Naive B cell (primary cell): ENCODE measurements at places on chromosomes 2 and 18.

GRCh38 chr2:86038291-86039081 lies 67.2 kb downstream of the POLR1A start:
- peaks cover 14% of the 10 kb centered on the region for H3K36me3 ChIP-seq
- peak overlapping the region; percentile 100 for H3K27ac ChIP-seq
- DNase-seq: peak; percentile 57
- peaks cover 74% of the 10 kb centered on the region for H3K4me1 ChIP-seq
- H3K4me3 ChIP-seq: no peak overlapping the region

GRCh38 chr2:241762933-241763369 lies 13.7 kb upstream of the GAL3ST2 start:
- no peak overlapping the region for H3K27ac ChIP-seq
- no peak overlapping the region for H3K4me3 ChIP-seq
- peaks cover 11% of the 10 kb centered on the region for H3K4me1 ChIP-seq
- no peaks in the 10 kb centered on the region for H3K27me3 ChIP-seq
- peaks cover 8% of the 10 kb centered on the region for H3K36me3 ChIP-seq

DNA sequence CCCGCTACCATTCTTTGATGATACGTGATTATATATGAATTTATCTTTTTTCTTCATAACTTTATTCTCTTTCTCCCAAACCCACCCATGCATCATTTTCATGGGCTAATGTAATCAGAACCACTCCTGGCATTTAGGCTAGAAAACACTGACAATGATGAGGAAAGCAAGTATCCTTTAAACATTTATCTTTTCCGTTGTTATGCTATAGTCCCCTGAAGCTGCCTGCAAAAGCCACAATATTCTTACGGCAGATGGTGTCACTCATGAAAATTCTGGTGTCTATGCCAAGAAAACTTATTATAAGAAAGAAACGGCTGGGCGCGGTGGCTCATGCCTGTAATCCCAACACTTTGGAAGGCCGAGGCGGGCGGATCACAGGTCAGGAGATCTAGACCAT lies 221.8 kb upstream of the CTAGE1 start:
- no peaks in the 10 kb centered on the region for H3K4me1 ChIP-seq
- H3K4me3 ChIP-seq: no peak overlapping the region
- DNase-seq: no peak
- no peak overlapping the region for H3K27ac ChIP-seq

- no peak overlapping the region for H3K4me3 ChIP-seq
- H3K36me3 ChIP-seq: no peaks in the 10 kb centered on the region
- no peaks in the 10 kb centered on the region for H3K4me1 ChIP-seq
Observed at GRCh38 chr2:216343221-216343980, 28.9 kb downstream of the MARCHF4 start.

- H3K27me3 ChIP-seq: peaks cover 34% of the 10 kb centered on the region
- no peak overlapping the region for H3K4me3 ChIP-seq
- H3K27ac ChIP-seq: no peak overlapping the region
- no peaks in the 10 kb centered on the region for H3K4me1 ChIP-seq
- H3K36me3 ChIP-seq: no peaks in the 10 kb centered on the region
Observed at GRCh38 chr2:237234268-237234667, 148.6 kb downstream of the COPS8 start.

- H3K4me1 ChIP-seq: peaks cover 24% of the 10 kb centered on the region
- peak overlapping the region; percentile 18 for H3K4me3 ChIP-seq
- peak; percentile 37 for DNase-seq
- H3K36me3 ChIP-seq: no peaks in the 10 kb centered on the region
Observed at GRCh38 chr2:37349231-37349860, 4.9 kb downstream of the QPCT start.

DNA sequence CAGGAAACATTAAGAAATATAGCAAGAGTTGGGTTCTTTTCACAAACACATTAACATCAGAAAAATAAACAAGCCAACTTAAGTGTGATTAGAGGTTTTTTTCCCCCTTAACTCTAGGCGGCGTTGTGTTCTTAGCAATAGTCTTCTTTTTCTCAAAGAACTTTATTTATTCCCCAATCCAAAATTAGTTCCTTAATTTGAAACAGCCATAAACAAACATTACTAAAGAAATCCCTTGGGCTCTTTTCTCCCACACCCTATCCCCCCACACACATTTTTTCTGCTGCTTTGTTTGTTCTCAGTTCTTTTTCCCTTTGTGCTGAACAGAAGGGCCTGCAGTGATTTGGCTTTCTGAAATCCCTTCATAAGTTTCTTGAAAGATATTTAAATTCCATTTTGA lies 13.2 kb upstream of the MYO1B start:
- H3K4me1 ChIP-seq: no peaks in the 10 kb centered on the region
- no peak for DNase-seq
- H3K36me3 ChIP-seq: no peaks in the 10 kb centered on the region
- H3K4me3 ChIP-seq: no peak overlapping the region
- peaks cover 1% of the 10 kb centered on the region for H3K27me3 ChIP-seq

- H3K27me3 ChIP-seq: no peaks in the 10 kb centered on the region
- no peak overlapping the region for H3K27ac ChIP-seq
- no peak for DNase-seq
- no peaks in the 10 kb centered on the region for H3K4me1 ChIP-seq
- H3K36me3 ChIP-seq: no peaks in the 10 kb centered on the region
Observed at GRCh38 chr2:186891185-186891621, 42.2 kb upstream of the ZSWIM2 start.

GRCh38 chr2:138237667-138238384 lies 263.7 kb upstream of the SPOPL start:
- H3K36me3 ChIP-seq: no peaks in the 10 kb centered on the region
- H3K4me1 ChIP-seq: peaks cover 2% of the 10 kb centered on the region
- no peak overlapping the region for H3K27ac ChIP-seq
- H3K27me3 ChIP-seq: no peaks in the 10 kb centered on the region

DNA sequence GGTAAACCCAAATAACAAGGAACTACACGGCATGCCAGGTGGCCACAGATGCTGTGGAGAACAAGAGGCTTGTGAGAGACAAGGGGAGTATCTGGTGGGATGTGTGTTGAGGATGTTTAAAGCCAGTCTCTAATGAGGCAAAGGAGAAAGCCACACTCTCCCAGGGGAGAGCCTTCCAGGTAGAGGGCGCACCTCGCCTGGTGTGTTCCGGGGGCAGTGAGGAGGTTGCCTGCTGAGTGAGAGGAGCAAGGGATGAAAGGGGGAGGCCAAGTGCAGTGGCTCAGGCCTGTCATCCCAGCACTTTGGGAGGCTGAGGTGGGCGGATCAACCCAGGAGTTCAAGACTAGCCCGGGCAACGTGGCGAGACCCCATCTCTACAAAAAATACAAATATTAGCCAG lies 16.2 kb downstream of the SAG start:
- H3K27ac ChIP-seq: peak overlapping the region; percentile 87
- no peaks in the 10 kb centered on the region for H3K27me3 ChIP-seq

GRCh38 chr18:63213331-63213900 lies 106.2 kb downstream of the BCL2 start:
- peak overlapping the region; percentile 92 for H3K27ac ChIP-seq
- H3K4me3 ChIP-seq: no peak overlapping the region
- no peak for DNase-seq
- peaks cover 9% of the 10 kb centered on the region for H3K36me3 ChIP-seq
- H3K4me1 ChIP-seq: peaks cover 79% of the 10 kb centered on the region
- no peaks in the 10 kb centered on the region for H3K27me3 ChIP-seq

GRCh38 chr18:58766946-58767345 lies 95.7 kb downstream of the MALT1 start:
- no peak overlapping the region for H3K27ac ChIP-seq
- no peaks in the 10 kb centered on the region for H3K36me3 ChIP-seq
- H3K27me3 ChIP-seq: peaks cover 51% of the 10 kb centered on the region
- peaks cover 25% of the 10 kb centered on the region for H3K4me1 ChIP-seq
- no peak overlapping the region for H3K4me3 ChIP-seq

- H3K27ac ChIP-seq: no peak overlapping the region
- H3K27me3 ChIP-seq: no peaks in the 10 kb centered on the region
- no peak for DNase-seq
- H3K4me3 ChIP-seq: no peak overlapping the region
Observed at GRCh38 chr18:22432657-22433137, 15.0 kb upstream of the CTAGE1 start.

DNA sequence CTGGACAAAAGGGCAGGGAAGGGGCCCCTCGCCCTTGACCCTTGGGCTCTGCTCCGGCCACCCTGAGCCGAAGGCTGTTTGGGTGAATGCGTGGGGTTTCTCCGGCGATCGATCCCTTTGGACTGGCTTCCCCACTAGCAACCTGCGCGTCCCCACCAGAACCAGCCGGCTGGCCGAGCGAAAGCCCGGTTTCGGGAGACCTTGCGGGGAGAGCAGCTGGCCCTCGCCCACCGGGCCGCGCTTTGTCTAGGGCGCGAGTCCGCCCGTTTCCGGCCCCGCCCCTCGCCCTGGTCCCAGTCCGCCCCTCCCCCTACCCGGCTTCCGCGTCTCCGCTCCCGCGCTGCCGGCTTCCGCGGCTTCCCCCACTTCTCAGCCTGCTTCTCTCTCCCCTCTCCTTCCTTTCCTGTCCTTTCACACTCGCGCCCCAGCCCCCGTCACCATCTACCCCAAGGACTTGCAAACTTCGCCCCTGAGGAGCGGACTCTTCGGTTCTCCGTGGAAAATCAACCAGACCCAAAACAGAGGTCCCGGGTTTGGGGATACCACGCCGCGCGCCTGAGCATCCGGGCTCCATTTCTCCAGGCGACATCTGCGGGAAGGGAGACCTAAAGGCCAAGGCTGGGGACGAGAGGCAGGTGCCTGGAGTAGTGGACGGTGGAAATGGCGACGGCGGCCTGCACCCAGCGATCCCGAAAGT lies 48.0 kb upstream of the ATP6V1B1 start:
- H3K36me3 ChIP-seq: peaks cover 5% of the 10 kb centered on the region
- no peak for DNase-seq
- H3K4me3 ChIP-seq: peak overlapping the region; percentile 84
- H3K4me1 ChIP-seq: peaks cover 33% of the 10 kb centered on the region
- H3K27me3 ChIP-seq: peaks cover 81% of the 10 kb centered on the region
- H3K27ac ChIP-seq: no peak overlapping the region

GRCh38 chr2:177225965-177226360 lies 13.4 kb downstream of the HNRNPA3 start:
- no peak overlapping the region for H3K27ac ChIP-seq
- H3K4me1 ChIP-seq: peaks cover 12% of the 10 kb centered on the region
- no peaks in the 10 kb centered on the region for H3K27me3 ChIP-seq
- no peak for DNase-seq

DNA sequence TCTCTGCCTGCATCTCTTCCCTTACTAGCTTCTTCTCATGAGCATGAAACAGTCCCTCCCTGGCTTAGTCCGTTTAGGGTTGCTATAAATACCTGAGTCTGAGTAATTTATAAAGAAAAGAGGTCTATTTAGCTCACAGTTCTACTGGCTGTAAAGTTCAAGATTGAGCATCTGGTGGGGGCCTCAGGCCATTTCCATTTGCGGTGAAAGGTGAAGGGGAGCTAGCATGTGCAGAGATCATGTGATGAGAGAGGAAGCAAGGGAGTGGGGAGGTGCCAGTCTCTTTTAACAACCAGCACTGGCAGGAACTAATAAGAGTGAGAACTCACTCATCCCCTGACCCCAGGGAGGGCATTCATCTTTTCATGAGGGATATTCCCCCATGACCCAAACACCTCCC lies 26.8 kb downstream of the RHBDD1 start:
- peaks cover 9% of the 10 kb centered on the region for H3K36me3 ChIP-seq
- no peak for DNase-seq
- peak overlapping the region; percentile 39 for H3K27ac ChIP-seq
- H3K4me1 ChIP-seq: peaks cover 42% of the 10 kb centered on the region
- no peaks in the 10 kb centered on the region for H3K27me3 ChIP-seq

- no peak for DNase-seq
- no peaks in the 10 kb centered on the region for H3K4me1 ChIP-seq
- H3K27ac ChIP-seq: no peak overlapping the region
- H3K4me3 ChIP-seq: no peak overlapping the region
Observed at GRCh38 chr18:70558371-70558770, 269.5 kb downstream of the SOCS6 start.

GRCh38 chr2:39718483-39718882 lies 52.8 kb downstream of the TMEM178A start:
- H3K4me3 ChIP-seq: no peak overlapping the region
- H3K36me3 ChIP-seq: no peaks in the 10 kb centered on the region
- no peaks in the 10 kb centered on the region for H3K27me3 ChIP-seq
- no peak overlapping the region for H3K27ac ChIP-seq
- no peak for DNase-seq

GRCh38 chr2:230583581-230583980 lies 129.1 kb upstream of the CAB39 start:
- H3K27ac ChIP-seq: peak overlapping the region; percentile 68
- peaks cover 36% of the 10 kb centered on the region for H3K4me1 ChIP-seq
- no peaks in the 10 kb centered on the region for H3K27me3 ChIP-seq
- peak overlapping the region; percentile 80 for H3K4me3 ChIP-seq
- no peak for DNase-seq

DNA sequence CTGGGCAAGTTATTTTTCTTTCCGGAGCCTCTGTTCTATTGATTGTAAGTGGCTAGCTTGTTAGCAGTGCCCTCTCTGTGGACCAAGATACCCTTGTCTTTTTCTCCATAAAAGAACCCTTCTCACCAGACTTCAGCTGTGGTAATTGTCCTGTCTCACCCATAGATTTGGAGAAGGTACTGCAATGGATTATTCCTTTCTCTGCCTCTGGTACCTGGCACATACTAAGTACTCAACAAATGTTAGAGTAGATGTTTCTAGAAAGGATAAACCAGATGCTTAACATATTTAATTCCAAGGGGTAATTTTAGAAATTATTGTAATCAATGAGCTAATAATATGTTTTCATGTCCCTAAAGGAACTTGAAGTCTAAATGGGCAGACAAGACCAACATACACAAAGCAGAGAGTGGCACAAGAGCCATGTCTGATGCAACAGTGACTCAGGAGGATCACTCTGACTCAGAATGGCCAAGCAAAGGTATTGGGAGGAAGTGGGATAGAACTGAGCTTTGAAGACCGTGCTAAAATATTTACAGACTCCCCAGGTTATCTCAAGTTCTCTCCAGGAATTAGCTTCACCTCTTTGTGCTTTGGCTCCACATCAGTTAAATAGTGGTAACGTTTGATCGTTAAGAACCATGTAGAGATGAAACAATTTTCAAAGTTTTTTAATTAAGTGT lies 129.7 kb upstream of the OSR1 start:
- peaks cover 19% of the 10 kb centered on the region for H3K27me3 ChIP-seq
- DNase-seq: no peak
- H3K36me3 ChIP-seq: no peaks in the 10 kb centered on the region

DNA sequence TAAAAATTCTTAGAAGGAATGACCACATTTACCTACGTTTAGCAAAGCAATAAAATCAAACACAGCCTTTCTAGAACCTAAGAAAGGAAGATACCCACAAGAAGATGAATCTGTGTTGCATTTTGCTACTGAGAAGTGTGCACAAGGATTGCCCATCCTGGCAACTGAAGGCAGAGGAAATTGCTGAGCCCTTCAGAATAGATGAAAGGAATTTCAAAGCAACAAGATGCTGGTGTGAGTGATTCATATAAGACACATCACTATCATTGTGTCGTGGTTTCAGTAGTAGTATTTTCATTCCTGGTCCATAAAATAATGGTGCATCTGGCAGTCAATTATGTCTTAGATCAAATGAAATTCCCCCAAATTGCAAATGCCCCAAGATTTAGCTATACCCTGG lies 48.4 kb upstream of the ANKRD44 start:
- no peak overlapping the region for H3K27ac ChIP-seq
- H3K4me1 ChIP-seq: peaks cover 4% of the 10 kb centered on the region
- no peaks in the 10 kb centered on the region for H3K36me3 ChIP-seq
- no peak for DNase-seq
